NCI-H446 (cell line): ENCODE measurements at places on chromosomes 6 and 20.
A peak's percentile ranks its signal among the peaks of the same experiment; 100 is the strongest.

DNA sequence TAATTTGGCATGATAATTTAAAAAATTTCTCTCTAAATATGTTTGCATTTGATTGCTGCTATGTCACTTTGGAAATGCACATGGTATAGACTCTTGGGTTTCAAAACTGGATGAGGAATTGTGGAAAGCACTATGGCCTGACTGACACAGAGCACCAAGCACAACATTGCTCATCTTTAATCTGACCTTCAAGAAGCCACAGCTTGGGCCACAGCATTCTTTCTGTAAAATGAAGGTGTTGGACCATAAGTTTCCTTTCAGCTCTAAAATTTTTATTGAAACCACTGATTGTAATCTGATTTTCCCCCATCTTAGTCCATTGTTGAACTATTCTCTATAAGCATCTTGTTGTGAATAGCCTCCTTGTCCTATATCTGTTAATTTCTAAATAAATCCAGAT lies 41.0 kb downstream of the QKI start:
- DNase-seq, result no peak

- no peak for DNase-seq
Observed at GRCh38 chr6:170095273-170095981, 195.5 kb downstream of the DLL1 start.

DNA sequence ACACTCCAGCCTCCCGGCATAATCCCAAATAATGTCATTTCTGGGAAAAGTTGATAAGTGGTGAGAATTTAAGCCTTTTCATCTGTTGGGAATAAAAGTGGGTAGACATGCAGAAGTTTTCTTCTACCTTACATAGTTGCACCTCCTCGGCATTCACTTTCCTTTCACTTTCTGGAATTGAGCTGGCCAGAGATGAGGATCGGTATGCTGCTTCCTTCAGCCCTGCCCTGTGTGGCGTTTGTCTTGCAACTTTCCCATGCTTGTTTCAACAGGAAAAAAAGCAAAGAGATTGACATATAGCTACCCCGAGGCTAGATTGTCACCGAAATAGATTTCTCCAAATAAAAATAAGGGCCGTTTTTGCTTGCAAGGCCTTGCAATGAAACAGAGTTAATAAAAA lies 65.8 kb upstream of the JAG1 start:
- no peak for DNase-seq

- no peak for DNase-seq
Observed at GRCh38 chr6:4777394-4777935, 1.3 kb downstream of the CDYL start.

- peak; percentile 86 for DNase-seq
Observed at GRCh38 chr20:48049641-48050040, 264.4 kb upstream of the SULF2 start.

GRCh38 chr6:81562169-81562568 lies 190.3 kb downstream of the TENT5A start:
- DNase-seq, result no peak

DNA sequence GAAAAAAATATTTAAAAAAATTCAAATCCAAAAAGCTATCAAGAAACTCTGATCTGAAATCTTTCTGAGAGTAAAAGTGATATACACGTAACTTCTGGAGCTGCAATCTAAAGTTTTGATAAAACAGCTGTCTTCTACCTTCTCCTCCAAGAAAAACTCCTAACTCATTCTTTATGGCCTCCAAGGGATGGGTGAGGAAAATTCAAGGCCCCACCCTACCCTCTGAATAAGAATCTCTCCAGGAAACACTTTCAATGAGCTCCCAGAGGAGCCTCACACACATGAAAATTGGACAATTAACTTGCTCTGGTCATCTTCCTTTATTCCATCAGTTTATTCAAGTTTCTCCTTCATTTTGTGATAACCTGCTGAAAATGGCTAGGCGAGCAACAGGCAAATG lies 93.4 kb downstream of the FNDC1 start:
- DNase-seq, result no peak

- DNase-seq, result no peak
Observed at GRCh38 chr20:16244892-16245291, 328.4 kb downstream of the KIF16B start.
